Activated naive CD4-positive, alpha-beta T cell (primary cell): ENCODE measurements at places on chromosomes 1 and 21.

- DNase-seq, result no peak
These were observed 478.8 kb downstream of the CAMTA1 start for GRCh38 chr1:7264101-7264500.

DNA sequence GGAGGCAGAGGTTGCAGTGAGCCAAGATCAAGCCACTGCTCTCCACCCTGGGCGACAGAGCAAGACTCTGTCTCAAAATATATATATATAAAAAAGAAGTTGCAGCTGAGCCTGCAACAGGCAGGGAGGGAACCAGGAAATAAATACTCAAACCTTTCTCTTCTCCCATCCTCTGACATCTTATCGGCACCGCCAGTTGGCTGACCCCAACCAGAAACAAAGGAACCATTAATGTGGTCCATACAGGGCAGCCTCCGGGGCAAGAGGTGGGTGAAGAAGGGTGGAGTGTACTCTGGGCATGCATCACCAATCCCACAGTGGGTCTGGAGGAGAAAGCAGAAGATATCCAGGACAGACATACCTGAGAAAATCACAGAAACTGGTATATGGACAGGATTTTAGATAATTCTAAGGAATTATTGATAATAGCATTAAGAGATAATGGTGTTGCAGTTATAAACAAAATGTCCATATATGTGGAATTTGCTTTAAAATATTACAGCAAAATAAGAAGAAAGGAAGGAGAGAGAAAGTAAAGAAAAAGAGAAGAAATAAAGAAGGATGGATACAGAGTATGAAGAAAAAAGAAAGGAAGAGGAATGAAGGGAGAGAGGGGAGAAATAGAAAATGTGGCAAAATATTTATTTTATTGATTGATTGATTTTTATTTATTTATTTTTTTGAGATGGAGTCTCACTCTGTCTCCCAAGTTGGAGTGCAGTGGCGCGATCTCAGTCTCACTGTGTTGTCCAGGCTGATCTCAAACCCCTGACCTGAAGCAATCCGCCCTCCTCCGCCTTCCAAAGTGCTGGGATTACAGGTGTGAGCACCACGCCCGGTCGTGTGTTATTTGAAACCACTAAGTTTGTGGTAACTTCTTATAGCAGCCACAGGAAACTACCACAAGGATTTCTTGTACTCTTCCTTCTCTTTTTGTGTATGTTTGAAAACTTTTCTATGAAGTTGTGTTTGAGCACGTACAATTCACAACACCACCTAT, 4.1 kb upstream of the PTAFR start:
- DNase-seq, result no peak

DNA sequence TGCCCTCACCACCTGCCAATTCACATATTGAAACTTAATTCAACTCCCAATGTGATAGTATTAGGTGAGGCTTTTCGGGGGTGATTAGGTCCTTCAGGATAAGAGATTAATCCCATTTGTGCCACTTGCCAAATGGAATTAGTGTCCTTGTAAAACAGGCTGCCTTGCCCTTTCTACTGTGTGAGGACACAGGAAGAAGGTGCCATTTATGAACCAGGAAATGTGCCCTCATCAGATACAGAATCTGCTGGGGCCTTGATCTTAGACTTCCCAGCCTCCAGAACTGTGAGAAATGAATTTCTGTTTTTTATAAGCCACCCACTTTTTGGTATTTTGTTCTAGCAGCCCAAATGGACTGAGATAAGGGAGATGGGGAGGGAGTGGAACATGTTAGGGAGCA, 39.1 kb upstream of the AGL start:
- no peak for DNase-seq

GRCh38 chr1:27804791-27805190, 25.8 kb upstream of the PPP1R8 start:
- DNase-seq, result no peak

GRCh38 chr21:16084776-16085364, 355.1 kb downstream of the USP25 start:
- DNase-seq, result no peak

DNA sequence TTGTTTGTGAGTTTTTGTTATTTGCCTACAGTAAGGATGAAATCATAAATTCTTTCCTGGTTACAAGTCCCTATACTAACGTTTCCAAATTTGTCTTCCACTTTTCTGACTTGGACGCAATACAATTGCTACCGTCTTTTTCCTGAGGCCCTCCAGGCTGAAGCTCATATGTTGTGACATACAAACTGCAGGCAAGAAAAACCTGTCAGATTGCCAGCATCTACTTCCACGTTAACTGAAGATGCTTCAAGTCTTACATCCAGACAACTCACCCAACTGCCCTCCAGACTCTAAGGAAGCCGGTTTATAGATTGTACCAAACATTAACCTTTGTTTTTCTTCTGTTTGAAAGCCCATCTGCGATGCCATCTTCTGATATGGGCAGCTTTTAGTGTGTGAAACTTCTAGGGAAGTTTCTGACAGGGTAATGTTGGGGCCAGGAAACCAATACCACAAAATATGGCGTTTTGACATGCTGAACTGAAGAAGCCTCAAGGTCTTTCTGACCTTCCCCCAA, 21.4 kb upstream of the RNF11 start:
- no peak for DNase-seq

DNA sequence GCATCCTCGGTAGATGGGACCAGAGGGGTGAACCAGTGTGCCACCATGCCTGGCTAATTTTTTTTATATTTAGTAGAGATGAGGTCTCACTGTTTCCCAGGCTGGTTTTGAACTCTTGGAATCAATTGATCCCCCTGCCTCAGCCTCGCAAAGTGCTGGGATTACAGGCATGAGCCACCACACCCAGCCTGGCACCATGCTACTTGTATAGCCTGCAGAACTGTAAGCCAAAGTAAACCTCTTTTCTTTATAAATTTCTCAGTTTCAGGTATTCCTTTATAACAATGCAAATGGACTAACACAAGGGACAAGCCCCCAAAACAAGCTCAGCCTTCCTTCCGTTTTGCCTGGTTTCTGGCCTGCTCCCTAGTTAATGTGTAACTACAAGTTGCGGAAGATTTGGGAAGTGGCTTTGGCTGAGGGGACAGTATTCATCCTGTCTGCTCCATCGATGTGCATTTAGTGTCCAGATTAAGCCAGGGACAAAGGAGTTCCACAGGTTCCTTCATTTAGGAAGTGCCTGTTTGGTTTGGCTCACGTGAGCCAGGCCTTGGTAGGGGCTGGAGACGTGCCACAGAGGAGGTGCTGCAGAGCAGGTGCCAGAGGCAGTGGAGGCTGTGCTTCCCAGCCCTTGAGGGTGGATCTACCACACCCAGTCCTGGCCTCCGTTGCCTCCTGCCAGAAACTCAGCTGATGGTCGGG, 4.4 kb downstream of the AVPR1B start:
- no peak for DNase-seq

DNA sequence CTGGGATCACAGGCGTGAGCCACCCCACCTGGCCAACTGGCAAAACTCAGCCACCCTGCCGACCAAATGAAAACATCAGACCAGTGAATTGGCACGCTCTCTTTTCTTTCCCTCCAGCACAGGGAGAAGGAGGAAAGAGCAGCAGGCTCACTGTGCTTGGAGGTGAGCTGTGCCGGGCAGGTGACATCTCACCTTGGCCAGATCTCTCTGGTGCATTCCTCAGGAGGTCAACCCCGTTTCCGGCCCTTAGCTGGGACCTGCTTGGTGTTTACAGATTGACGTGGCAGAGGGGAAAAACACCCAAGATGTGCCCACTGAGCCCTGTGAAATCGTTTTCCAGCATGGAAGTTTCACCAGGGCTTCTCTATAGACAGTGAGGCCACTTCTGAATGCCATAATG, 45.1 kb downstream of the TMEM51 start:
- DNase-seq, result no peak

DNA sequence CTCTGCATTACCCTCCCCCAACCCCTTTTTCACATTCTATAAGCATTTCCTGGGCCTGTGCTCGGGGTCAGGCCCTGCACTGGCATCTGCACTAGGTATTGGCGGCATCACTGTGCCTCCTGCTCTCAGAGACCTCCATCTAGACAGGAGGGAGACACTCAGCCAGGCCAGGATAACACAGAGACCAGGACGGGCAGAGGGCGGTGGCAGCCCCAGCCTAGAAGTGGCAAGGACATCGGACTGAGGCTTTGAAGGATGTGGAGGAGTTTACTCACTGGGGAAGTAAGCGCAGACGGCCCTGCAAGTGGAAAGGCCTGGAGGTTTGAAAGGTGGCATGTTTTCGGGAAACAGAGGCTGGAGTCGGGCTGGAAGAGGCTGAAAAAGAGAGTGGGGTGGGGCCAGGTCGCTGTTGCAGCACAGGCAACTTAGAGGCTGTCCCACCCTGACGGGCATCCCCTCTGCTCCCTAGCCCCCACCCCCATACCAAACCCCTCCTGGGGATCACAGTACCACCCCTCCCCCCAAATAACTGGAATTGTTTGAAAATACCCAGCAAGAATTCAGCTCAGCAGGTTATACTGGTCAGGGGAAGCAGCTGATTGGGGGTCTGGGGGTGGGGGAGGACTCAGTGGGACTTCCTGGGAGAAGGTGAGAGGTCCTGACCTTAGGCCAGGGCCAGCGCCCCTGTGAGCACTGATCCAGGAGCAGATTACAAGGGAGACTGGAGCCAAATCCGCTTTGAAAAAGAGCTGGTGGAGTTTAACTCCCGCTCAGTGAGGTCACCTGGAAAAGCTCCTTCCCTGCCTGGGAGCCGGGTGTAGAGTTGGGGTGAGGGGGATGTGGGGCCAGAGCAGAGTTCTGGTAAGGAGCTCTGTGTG, 121.8 kb upstream of the WNT4 start:
- DNase-seq, result no peak

GRCh38 chr21:29849735-29850176, 90.0 kb downstream of the GRIK1 start:
- no peak for DNase-seq

GRCh38 chr1:151945725-151946722, 36.7 kb upstream of the THEM4 start:
- peak; percentile 27 for DNase-seq

DNA sequence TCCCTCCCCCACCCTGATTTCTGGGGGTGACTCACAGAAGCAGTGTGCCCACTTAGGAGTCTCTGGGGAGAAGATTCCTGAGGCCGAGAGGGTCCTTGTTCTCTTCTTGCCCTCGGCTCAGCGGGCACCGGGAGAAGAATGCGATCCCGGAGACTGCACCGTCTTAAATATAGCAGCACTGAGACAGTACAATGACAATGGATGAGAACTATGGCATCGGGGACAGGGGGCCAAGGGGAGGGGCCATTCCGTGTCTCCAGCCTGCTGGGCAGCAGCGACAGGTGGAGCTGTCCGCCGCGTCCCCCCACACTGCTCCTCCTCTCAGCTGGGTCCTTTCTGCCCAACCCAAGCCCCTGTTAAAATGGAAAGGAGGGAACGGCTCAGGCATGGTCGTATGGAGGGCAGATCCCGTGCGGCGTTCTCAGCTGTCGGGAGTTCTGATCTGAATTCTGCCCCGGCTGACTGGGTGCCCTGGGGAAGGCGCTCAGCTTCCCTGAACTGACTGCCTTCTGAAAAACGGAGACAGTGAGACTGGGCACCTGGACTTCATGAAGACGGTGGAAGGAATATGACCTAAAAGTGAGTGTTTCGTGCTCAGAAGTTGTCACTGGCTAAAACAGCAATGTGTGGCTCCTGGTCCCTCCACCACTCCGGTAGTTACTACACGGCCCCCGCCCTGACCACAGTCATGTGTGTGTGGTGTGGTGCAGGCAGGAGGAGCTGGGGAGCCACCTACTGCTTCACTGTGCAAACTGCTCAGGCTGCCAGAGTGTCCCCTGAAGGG, at the start of gene MYOM3:
TSS of gene MYOM3 (minus strand) at position 140 of the 784 bp plus-strand sequence. CDS start 3,499 bp downstream, outside the sequence.
- peak; percentile 10 for DNase-seq

- DNase-seq, result no peak
These were observed 48.2 kb upstream of the DNASE2B start for GRCh38 chr1:84350104-84350503.

- no peak for DNase-seq
These were observed 80.5 kb downstream of the VCAM1 start for GRCh38 chr1:100799954-100800612.

DNA sequence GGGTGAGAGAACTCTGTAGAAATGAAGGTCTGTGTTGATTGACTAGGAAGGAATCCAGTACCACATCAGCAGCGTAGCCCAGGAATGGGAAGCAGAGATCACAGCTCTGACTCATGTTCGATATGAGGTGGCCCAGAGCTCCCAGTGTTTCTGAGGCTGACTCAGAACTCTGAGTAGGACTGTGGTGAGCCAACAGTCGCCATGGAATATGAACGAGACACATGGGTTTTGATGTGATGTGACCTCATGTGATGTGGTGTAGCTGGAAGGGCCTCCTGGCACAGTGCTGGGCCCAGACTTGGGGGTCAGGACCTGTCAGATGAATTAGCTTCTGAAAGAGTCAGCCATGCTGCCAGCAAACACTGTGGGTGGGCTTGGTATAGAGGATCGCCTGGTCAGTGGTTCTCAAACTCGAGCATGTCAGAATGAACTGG, 237.0 kb downstream of the MRPL39 start:
- DNase-seq, result no peak

DNA sequence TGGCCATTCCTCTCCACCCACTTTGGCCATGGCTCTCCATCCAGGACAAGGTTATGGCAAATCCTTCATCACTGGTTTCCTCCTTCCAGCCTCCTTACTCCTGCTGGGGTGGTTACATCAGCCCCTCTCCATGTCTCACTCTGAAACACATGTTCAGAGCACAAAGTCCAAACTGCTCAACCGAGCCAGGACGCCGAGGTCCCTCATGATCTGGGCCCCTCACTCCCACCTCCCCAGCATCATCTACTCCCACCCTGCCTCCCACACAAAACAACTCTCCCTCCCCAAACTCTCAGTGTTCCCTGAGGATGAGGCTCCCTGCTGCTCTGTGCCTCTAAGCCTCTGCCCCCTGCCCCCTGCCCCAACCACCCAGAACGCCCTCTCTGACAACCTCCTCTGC, 33.3 kb upstream of the ZBTB40 start:
- no peak for DNase-seq

- no peak for DNase-seq
These were observed 29.9 kb upstream of the CTBS start for GRCh38 chr1:84603941-84604830.

GRCh38 chr1:22618056-22618455, 18.4 kb upstream of the C1QA start:
- DNase-seq, result no peak

- DNase-seq, result no peak
These were observed 44.5 kb downstream of the PTGFR start for GRCh38 chr1:78535286-78535685.

- no peak for DNase-seq
These were observed 16.2 kb downstream of the DRAXIN start for GRCh38 chr1:11707621-11708276.

GRCh38 chr1:88472298-88472697, 211.8 kb upstream of the PKN2 start:
- no peak for DNase-seq
